Stimulated activated CD4-positive, alpha-beta T cell treated with anti-CD3 and anti-CD28 coated beads, Interleukin-4, amount 100 ng/mL, for 24 hours (primary cell): ENCODE measurements at places on chromosomes 1 and 21.

GRCh38 chr1:160260406-160261382 is 1.7 kb downstream of the DCAF8 start:
- DNase-seq: no peak

GRCh38 chr1:164440232-164440631 is 118.8 kb upstream of the PBX1 start:
- no peak for DNase-seq

DNA sequence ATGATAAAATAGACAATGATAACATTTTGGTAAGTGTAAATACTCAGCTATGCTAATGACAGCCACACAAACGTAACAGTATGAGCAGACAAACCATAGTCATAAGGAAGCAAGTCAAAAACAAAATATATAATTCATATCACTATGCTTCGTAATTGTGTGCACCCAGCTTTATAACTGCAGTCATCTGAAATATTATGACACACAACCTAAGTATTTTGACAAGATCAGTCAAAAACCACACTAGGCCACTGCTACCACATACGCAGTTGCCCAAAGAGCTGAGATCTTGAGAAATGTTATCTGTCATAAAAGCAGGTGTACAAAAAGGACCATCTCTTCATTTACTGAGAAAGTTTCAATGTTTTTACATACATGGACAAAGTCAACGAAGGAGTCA is 26.0 kb downstream of the RNASEL start:
- no peak for DNase-seq

DNA sequence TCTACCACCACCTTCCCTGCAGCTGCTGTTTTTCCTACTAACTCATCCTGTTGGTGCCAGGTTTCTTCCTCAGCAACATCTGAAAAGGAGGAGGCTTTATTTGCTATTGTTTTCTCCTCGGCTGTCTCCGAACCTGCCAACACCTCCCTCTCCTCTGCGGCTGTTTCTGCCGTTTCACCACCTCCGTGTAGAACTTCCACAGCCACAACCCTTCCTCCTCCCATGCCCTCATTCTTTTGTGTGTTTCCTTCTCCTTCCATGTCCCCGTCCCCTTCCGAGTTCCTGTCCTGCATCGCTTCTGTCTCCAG is 59.0 kb upstream of the LRRC53 start:
- DNase-seq: no peak

DNA sequence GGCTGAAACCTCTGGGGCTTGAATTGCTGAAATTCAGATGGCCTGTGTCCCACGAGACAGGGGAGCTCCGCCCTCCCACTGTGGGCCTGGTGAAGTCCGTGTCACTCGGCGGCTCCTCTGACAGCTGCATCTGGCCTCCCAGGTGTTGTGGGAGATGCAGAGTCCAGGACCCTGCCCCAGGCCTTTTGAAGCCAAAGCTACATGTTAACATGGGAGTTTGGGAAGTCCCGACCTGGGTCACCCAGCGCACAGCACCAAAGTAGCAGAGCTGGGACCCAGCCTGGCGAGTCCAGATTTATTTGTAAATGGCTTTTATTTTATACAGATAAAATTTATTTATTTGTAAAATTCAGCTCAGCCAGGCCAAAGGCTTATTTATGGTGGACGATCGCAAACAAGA is 28.9 kb downstream of the SLC37A1 start:
- DNase-seq: no peak

DNA sequence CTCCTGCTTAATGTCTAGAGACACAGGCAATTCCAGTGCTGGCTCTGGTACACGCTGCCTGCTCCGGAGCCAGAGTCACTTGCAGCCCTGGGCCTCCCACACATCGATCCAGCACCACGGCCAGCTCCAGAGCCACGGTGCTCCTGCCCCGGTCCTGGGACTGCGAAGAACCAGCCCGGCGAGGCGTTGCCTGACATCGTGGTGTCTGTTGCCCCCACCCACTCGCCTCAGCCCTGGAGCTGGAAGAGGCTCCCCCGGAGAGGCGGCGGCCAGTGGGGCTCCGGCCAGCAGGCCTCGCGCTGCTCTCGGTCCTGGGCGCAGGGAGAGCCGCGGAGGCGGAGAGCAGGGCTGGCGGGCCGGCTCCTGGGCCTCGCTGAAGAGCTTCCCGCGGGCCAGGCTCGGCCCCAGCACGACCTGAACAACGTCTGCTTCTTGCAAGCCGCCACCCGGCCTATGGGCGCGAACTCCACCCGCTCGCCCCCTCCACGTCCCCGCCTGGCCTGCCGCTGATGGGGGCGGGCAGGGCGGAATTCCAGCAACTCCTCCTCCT is 364.8 kb downstream of the CEP170 start:
- DNase-seq: no peak

- DNase-seq: no peak
These were observed 288.8 kb downstream of the DPYD start for GRCh38 chr1:97632075-97632474.

GRCh38 chr1:234608025-234608910 is 1.7 kb downstream of the IRF2BP2 start:
- peak; percentile 82 for DNase-seq

- no peak for DNase-seq
These were observed 35.5 kb downstream of the SH3GLB1 start for GRCh38 chr1:86739648-86740509.

GRCh38 chr1:226467443-226467842 is 59.5 kb upstream of the PARP1 start:
- no peak for DNase-seq

DNA sequence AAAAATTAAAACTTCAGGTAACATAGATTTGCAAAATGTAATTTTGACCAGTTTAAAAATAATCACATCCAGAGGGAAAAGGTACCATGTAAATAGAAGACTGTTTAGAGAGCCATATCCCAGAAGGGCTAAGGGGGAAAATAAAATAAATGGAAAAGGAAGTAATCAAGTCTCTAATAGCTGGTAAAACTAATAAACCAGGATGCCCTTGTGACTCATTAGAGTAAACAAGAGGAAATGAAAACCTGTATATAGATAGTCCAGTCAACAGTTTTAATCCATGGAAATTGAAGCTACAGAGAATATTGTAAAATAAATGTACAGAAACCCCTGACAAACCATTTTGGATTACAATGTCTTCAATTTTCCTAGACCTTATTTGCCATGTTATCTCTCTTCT is 698.0 kb upstream of the RGS18 start:
- no peak for DNase-seq

GRCh38 chr1:175826705-175827104 is 83.3 kb upstream of the TNR start:
- DNase-seq: no peak

- no peak for DNase-seq
These were observed 28.1 kb downstream of the TENT5C start for GRCh38 chr1:117633936-117634335.

GRCh38 chr21:23951251-23951650 is 1656.0 kb downstream of the MRPL39 start:
- no peak for DNase-seq

DNA sequence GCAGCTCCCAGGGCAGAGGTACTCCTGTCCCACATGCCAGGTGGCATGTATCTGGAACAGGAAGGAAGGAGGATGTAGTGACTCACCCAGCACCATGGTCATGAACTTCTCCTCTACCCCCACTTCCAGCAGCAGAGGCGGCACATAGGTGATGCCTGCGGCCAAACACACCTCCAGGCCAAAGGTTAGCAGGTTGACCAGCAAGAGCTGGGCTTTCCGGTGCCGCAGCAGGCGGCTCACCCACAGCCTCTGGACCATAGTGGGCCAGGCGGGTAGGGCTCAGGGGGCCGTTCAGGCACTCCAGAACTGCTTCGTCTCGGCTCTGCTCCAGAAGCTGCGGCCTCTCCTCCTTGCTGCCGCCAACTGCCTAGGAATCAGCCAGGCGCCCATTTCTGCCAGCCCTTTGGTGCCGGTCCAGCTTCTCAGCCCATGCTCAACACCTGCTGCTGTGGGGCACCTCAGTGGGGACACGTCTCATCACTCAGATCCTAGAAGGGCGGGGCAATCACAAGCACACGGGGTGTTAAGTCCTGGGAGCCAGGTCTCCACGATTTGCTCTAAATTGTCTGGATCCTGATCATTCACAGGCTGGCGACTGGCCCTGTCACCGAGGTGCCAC is 15.8 kb downstream of the SLC45A3 start:
- no peak for DNase-seq

GRCh38 chr1:109719337-109719837 is 7.3 kb downstream of the GSTM5 start:
- no peak for DNase-seq

GRCh38 chr1:195872376-195872775 is 735.9 kb downstream of the KCNT2 start:
- DNase-seq: no peak

GRCh38 chr1:159889821-159890252 is 10.1 kb downstream of the CFAP45 start:
- DNase-seq: no peak

DNA sequence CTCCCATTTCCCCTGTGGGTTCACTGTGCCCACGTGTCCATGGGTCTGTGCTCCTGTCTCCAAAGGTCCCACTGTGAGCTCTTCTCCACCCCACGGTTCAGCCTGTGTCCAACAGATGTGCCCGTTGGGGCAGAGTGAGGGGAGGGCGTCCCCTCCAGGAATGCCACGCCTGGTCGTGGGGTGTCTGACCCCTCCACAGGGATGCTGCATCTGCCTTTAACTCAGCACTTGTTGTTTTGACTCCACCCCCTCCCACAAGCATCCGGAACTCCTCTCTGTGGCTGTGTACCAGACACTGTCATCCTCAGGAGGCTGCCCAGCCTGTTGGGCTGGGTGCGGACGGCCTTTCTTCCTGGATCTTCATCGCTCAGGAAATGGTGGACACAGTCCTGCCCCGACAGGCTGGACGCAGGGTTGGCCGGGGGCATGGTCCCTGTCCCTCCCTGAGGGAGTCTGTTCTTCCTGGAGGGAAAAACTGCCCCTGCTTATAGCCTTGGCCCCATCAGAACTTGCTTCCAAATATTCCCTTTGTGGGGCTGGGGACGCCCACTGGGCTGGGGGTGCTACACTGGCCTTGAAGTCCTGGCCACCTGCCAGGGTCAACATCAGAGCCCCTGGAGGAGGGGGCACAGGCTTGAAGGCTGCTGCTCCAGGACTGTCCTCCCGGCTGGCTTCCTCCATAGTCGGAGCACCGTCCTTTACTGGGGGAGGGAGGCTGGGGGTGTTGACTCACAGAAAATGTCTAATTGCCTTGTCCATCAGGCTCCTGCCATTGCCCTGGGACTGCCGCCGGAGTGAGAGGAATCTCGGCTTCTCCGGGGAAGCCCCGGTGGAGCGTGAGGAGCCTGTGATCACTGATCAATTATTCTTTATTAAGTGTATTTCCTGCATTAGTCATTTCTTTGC is 182.0 kb upstream of the C1orf174 start:
- no peak for DNase-seq

GRCh38 chr1:182668521-182669054 is 15.8 kb downstream of the RGS8 start:
- DNase-seq: no peak
